ENCODE measurements at places on chromosomes 5 and 9.

GRCh38 chr5:170338933-170339779, 41.6 kb upstream of the LCP2 start:
- no peak for DNase-seq

DNA sequence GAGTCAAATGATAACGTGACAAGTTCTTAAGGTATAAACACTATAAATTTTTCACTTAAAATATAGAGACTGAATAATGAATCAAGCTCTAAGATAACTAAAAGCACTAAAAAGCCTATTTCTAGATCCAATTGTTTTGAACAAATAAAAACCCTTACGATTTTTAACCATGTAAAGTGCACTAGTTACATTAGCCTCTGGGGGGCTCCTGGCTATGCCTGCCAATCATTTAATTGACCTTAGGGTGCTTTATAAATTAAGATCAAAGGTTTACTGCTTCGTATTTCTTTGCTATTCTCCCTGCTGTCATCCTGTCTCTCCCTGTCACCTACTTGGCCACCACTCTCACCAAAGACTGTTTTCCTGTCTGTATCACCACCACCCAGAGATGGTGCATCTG, 133.4 kb downstream of the ESM1 start:
- no peak for DNase-seq

DNA sequence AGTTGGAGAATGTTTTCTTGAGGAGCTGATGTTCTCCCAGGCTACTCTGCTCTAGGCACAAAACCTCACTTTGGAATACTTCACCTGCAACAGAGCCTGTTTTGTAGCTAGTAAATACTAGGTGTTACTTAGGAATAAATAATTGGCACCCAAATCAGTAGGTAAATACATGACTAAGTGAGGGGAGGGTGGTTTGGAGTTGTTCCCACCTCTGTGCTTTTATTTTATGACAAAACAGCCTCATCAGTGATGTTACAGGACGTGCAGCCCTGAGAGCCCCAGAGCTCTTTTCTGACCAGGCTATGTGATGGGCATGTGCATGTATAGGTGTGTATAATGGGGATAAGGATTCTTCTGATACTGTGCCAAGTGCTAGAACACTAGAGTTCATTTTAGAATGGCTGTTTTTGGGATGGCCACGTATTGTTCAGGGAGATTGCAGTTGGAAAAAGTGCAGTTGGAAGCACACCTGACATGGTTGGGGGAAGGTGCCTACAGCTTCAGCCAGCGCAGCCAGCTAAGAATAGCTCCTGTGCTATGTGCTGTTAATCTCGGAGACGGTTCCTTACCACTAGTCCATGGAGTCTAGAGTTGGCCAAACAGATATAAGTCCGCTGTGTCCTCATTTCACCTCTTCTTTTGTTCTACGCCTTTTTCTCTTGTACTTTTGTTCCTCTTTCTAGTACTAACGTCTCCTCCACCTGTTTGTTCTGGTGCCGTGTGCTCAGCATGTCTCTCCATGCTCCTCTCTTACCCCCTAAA, 284.7 kb downstream of the FANCC start:
- DNase-seq: no peak

GRCh38 chr9:111386386-111386785, 56.4 kb upstream of the OR2K2 start:
- peak; percentile 54 for DNase-seq

GRCh38 chr5:154811653-154812465, 38.5 kb downstream of the FAXDC2 start:
- peak; percentile 58 for DNase-seq

Measured in M059J (cell line).